ENCODE measurements at places on chromosomes 12 and 14.

- no peak for DNase-seq
These were observed 287.3 kb upstream of the FLRT2 start for GRCh38 chr14:85242666-85243065.

DNA sequence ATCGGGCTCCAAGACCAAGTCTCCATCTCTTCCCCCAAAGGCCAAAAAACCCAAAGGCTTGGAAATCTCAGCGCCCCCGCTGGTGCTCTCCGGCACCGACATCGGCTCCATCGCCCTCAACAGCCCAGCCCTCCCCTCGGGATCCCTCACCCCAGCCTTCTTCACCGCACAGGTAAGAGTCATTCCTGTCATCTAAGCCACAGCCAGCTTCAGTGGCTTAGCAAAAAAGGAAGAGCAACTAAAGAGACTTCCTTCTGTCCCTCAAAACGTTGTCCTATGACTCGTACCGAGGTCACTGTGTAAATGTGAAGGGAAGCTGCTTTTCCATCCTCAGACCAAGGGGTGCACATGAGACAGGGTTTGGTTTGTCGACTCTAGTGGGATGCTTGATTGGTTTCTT, 53.4 kb downstream of the ELK3 start:
- DNase-seq, result no peak

GRCh38 chr12:50081096-50081808, 3.9 kb upstream of the SMARCD1 start:
- no peak for DNase-seq

DNA sequence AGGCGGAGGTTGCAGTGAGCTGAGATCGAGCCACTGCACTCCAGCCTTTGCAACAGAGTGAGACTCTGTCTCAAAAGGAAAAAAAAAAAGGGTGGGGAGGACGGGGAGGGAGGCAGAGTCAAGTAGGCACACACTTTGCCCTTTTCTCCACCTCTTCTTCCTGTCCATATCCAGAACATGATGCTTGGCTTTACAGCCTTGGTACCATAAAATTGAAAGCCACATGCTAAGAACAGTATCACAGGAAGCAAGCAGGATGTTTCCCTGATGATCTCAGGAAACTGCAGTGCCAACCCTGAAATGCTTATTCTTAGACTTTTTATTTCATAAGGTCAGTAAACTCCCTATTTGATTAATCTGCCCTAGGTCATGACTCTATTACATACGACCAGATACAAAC, 32.5 kb upstream of the YAF2 start:
- no peak for DNase-seq

DNA sequence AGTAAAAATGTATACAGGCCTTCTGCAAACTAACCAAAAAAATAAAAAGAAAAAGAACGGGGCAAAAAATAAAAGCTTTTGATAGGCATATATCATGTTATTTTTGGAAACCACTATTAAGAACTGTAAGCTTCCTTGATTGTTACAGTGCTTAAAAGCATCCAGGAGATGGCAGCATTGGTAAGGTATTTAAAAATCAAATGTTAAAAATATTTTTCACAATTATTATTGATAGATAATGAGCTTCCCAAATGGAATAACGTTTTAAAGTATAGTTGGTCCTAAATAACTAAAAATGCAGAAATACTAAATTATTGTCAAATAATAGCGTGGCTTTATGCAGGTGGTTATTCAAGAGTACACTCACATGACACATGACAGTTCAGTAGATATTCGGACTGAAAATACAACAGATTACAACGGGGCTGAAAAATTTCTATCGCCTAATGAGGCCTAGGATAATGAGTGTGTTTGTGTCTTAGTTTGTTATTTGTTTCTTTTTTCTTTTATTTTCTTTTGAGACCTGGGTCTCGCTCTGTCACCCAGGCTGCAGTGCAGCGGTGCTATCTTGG, 127.2 kb upstream of the ATF7IP start:
- no peak for DNase-seq

GRCh38 chr14:61461808-61462275, 140.5 kb downstream of the PRKCH start:
- DNase-seq, result no peak

DNA sequence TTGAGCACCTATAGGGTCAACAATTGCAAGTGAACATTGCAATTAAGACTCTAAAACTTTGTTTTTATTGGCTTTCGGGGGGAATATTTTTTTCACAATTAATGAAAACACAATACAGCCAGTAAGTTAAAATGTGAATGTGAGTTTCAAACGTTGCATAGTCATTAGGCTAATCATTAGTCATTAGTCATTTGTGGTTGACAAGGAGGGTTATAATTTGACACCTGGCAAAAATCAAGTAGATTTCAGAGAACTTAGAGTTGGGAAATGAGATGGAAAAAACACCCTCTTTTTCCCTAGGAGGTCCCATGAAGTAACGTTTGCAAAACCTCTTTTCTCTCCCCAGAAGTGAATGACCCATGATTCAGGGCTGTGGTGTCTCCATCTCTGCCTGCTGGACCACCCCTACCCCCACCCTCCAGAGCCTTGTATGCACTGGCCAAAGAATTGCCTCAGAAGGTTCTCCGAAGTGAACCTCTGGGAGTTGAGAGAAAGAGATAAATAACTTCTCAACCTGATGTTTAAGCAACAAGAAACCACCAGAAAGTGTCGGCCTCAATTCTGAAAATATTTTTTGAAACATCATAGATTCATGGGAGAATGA, 196.3 kb downstream of the PAX9 start:
- DNase-seq, result no peak

GRCh38 chr12:61525331-61525730, 734.9 kb upstream of the USP15 start:
- no peak for DNase-seq

DNA sequence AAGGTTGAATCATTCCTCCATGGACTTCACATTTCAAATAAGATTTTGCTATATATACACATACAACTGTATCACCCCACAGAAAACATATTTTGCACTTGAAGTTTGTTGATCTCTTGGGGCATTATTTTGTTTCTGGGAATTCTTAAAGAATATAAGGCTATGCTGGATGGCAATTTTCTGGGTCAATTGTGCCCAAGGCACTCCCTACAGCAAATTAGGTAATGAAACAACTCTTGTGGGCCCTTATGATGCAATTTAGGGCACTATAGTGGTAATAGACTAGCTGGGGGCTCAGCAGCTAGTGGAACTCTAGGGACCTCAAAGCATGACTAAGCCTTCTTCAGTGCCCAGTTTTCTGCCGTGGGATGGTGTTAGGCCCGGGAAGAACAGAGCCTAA, 444.4 kb downstream of the NRXN3 start:
- DNase-seq, result no peak

DNA sequence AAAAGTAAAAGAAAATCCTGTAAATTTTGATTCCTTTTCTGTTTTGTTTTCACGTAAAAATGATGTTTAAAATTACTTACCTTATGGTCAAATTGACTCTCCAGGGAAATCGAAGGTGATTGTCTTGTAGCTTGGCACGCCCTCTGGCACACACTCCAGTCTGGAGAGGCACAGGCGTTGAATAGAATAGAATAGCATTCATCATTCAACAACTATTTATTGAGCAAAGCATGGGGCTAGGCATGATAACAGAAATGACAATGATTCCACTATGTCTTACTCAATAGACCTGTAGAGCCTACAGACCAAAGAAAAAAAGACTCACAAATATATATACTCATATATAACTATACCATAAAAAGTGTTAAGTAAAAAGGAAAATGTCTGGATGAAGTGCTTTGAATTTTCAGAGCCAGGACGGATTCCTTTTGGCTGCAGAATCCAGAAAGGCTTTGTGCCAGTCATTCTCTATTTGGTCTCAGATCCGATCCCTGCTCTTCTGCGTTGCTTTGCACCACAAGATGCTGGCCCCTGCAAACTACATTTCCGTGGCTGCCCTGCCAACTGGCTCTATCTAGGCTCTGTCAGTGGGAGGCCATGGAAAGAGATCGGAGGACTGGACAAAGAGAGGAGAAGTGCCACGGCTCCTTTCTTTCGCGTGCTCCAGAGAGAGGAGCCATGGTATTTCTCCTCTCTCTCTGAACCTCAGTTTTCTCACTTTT, 231.8 kb downstream of the CRADD start:
- DNase-seq, result no peak

DNA sequence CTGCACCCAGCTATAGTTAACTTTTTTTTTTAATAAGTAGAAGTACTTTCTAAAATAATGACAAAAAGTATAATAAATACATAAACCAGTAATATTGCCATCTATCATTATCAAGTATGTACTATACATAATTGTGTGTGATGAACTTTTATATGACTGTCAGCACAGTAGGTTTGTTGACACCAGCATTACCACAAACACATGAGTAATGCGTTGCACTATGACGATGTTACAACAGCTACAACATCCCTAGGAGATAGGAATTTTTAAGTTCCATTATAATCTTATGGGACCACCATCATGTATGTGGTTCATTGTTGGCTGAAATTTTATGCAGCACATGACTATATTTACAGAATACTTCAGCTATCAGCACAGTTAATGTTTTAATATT, 62.9 kb upstream of the VSX2 start:
- no peak for DNase-seq

DNA sequence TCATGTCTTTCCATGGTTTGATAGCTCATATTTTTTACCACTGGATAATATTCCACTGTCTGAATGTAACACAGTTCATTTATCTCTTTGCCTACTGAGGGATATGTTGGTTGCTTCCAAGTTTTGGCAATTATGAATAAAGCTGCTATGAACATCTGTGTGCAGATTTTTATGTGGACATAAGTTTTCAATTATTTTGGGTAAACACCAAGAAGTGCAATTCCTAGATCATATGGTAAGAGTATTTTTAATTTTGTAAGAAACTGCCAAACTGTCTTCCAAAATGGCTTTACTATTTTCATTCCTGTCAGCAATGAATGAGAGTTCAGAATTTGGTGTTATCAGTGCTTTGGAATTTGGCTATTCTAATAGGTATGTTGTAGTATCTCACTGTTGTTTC, 43.7 kb upstream of the SLC35F4 start:
- no peak for DNase-seq

- no peak for DNase-seq
These were observed 232.9 kb downstream of the ATXN7L3B start for GRCh38 chr12:74770552-74770951.

GRCh38 chr12:125193376-125194152, 128.3 kb downstream of the AACS start:
- no peak for DNase-seq

GRCh38 chr14:52792097-52792415, 649 bp upstream of the GNPNAT1 start:
- no peak for DNase-seq

GRCh38 chr12:105704787-105705186, 374.3 kb downstream of the C12orf75 start:
- DNase-seq, result no peak

GRCh38 chr12:3624273-3624672, 128.6 kb downstream of the CRACR2A start:
- DNase-seq, result no peak

GRCh38 chr12:86683568-86684304, 427.5 kb upstream of the MGAT4C start:
- no peak for DNase-seq

DNA sequence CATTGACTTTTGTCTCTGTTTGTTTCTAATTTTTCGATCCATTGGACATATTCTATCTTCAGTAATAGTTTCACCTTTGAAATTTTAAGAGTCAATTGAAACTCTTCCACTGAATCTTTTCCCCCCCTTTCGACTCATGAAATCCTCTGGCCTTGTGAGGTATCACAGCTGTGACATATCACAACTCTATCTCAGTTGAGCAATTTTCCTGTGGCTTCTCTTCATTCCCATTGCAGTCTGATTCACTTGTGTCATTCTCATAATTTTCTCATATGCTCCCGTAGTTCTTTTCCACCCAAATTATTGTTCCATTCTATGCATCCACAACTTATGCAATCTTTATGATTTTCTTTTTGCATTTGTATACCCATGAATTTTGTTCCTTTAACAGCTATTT, 261.6 kb downstream of the DACT1 start:
- DNase-seq, result no peak

DNA sequence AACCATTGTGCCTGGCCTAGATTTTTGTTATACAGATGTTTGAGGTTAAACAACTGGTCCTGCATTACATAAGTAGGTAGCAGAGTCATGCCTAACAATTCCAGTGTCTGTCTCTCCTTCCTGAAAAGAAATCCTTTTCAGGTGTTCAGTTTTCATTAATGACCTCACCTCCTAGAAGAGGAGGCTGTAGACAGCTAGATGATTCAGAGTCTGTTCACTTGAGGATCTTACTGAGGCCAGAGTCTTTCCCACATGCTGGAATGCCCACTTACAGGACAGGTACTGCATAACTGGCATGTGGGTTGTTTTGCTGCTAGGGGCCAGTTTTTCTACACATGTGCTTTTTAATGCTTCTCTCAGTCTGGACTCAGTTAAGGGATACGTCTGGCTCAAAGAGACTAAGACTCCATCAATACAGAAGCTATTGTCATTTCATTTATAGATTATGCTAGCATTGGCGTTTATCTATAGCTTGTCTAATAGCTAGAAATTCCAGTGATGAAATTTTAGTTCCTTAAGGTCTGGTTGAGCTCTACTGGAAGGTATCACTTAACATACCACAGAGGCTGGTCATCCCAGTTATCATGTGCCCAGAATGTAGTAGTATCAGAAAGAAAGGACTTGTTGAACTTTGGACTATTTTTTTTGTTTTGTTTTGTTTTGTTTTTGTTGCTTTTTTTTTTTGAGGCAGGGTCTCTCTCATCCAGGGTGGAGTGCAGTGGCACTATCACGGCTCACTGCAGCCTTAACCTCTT, 206.4 kb downstream of the ERC1 start:
- no peak for DNase-seq

DNA sequence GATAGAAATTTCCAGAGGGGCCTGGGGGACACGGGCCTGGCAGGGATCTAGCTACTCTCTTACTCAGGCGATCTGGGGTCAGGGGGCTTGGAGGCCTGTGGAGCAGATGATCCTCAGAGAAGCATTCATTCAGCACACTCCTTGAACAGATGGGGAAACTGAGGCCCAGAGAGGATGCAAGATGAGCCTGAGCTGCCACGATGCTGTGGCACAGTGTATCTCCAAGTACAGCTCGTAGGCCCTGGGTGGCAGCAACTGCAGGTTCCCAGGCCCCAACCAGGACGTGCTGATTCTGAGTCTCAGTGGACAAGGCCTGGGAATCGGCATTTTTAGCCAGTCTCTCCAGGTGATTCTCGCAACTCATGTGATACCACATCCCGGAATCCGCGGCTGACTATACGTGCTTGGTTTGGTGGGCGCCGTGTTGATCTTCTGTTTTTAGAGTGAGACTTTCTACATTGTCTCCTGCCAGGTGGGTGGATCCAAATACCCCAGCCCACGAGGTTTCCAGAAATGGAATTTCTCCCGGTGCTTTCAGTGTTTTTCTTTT, 22.5 kb downstream of the ADGRD1 start:
- no peak for DNase-seq

- DNase-seq, result no peak
These were observed 6.1 kb downstream of the CEP170B start for GRCh38 chr14:104871145-104871655.

All from natural killer cell treated with Interleukin-12 subunit alpha and Interleukin-12 subunit beta and Interleukin-15 and Interleukin-18, amount 100 ng/mL, for 72 hours (primary cell).